ENCODE measurements at places on chromosomes 7 and 10.

DNA sequence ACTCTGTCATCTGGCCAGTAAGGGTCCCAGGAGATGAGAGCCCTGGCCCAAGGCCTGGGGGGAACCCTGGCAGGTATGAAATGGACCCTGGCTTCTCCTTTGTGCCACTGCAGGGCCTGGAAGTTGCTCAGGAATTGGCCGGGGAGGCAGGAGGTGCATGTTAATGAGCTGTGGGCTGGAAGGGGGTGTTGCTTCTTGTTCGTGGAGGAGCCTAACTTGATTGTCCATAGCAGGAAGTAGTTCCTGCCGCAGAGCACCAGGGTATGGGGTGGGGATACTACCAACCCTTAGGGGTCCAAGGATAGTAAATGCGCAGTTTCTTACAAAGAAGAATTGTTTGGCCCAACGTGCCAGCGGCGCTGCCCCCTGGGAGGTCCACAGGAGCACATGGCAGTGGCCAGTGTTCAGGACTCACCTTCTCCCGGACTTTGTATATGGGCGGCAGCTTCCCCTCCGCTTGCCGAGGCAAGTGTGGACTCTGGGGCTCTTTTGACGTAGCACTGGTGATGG lies 21.5 kb downstream of the TEX36 start:
- no peak for DNase-seq

GRCh38 chr10:33320288-33320687 lies 14.2 kb downstream of the NRP1 start:
- DNase-seq = no peak

GRCh38 chr7:4164556-4164955 lies 517.5 kb upstream of the FOXK1 start:
- no peak for DNase-seq

DNA sequence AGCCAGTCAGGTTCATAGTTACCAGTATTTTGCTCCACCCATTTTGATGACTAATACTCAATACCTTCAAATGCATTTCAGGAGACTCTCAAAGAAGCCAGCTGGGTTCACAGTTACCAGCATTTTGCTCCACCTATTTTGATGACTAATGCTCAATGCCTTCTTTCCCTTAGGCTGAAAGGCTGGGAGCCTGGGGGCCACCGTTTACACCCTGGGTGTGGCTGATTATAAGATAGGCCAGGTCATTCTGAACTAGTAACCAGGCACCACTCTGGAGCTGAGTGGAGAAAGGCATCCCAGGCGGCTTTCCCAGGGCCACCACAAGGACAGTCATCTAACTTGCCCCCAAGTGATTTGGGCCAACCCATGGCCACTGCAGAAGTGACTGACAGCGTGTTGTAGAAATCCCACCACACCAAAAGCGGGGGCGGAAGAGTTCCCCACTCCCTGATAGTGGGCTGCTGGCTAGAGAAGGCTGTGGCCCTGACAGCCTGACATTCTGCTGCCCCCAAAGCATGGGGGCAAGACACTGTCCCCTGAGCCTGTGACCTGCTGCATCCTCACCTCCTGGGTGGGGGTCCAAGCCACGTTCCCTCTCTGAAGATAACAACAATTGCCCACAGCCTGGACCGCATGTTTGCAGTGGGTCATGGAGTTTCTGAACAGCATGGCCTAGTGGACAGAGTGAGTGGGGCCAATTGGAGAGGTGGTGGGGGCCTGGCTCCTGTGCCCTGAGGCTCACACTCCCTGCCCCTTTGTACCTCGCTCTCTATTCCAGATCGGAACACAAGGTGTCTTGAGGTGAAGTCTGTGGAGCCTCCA lies 23.0 kb upstream of the ZNF488 start:
- DNase-seq = no peak

- no peak for DNase-seq
Observed at GRCh38 chr10:97849103-97849686, 448 bp upstream of the GOLGA7B start.

GRCh38 chr7:130048906-130049305 lies 2.3 kb downstream of the ZC3HC1 start:
- no peak for DNase-seq

GRCh38 chr7:1066242-1066588 lies 21.7 kb upstream of the GPER1 start:
- DNase-seq = no peak

DNA sequence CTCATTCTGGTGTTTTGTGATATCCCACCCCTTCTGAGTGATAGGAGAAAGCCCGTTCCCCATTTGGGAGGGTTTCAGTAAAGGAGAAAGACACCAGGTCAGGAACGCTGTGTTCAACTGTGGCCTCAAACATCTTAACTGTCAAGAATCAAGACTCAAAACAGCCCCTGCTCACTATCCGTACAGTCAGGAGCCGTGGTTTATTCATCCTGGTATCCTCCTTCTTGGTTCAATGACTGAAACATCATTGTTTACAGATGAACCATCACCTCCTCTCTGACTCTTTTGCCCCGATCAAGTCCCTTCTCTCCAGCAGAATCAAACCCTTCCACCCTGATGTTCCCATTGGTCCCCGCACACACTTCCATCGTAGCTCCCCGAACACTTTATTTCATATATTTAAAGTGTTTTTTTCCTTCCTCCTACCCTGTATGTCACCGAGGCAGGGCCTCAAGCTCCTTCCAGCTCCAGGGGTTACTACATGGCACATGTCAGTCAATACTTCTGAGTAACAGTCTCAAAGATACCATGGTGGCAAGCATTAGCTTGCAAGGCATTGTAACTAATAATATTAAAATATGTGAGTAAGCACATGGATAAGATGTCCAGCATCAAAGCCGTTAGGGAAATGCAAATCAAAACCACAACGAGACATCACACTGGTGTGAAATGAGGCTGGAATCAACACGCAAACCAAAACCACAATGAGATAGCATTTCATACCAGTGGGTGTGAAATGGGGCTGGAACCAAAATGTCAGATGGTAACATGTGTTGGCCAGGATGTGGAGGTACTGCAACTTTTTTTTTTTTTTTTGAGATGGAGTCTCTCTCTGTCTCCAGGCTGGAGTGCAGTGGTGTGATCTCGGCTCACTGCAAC lies 124.7 kb upstream of the C1QL3 start:
- DNase-seq = no peak

- DNase-seq = no peak
Observed at GRCh38 chr7:49151146-49151545, 226.8 kb downstream of the CDC14C start.

DNA sequence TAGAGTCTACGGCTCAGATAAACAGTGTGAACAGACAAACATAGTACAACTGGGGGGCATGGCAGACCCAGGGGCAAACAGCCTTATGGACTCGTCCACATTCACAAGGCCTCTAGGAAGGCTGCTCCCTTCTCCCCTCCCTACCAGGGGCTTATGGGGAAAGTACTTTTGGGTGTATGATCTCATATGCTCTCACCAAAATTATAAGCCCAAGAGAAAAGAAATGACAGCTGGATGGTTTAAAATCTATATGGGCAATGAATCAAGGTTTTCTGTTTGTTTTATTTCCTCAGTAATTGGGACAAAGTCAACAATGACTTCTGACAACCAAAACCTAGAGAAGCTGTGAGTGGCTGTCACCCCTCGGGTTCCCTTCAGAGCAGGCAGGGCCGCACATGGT lies 144.4 kb downstream of the PKD1L1 start:
- DNase-seq = no peak

DNA sequence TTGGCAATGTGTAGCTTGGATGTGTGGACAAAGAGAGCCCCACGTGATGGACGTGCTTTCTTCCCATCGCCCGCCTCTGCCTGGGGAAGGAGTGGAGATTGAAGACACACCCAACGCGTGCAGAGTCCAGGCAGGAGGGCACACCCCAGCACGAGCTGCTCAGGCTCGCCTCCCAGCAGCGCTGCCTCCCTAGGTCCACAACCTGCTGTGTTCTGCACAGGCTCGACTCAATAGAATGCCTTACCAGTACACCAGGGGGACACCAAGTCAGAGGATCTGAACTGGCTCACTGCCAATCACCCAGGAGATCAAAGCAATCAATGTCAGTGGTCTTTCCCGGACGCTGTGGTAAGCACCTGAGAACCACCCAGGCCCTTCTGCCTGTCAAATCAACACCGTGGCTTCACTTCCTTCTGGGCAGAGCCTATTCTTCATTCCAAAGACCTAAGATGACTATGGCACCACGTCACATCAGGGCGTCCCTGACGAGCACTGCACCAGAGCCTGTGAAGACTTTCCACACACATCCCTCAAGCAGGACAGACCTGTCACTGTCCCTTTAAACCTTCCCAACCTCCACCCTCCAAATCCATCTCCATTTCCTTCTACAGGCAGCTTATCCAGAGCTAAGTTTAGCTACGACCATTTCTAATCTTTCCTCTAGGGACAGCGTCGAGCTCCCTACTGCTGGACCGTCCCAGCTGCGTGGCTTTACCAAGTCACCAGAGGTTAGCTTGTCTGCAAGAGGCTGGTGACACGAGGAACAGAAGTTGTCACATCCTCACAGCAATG lies 72.3 kb downstream of the AMZ1 start:
- DNase-seq = no peak

GRCh38 chr7:292826-293225 lies 2.9 kb downstream of the FOXL3 start:
- DNase-seq = no peak

- no peak for DNase-seq
Observed at GRCh38 chr7:115965796-115966475, 64.6 kb downstream of the TFEC start.

Data from thymus (tissue), 14 donors.